ENCODE measurements at places on chromosomes 3 and 15.
A peak's percentile ranks its signal among the peaks of the same experiment; 100 is the strongest.

- no peak for DNase-seq
These were observed 125.3 kb upstream of the BNIP2 start for GRCh38 chr15:59814409-59814808.

DNA sequence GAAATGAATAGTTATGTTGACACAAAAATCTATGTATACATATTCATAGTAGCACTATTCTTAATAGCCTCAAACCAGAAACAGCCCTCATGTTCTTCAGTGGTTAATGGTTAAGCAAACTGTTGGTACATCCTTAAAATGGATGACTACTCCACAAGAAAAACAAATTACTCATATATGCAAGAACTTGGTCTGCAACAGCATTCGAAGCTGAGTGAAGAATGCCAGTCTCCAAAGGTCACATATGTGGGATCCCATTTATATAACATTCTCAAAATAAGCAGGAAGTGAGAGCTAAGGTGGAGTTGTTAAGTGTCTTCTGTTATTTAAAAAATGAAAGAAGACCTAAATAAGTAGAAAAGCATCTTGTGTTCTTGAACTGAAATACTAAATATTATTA lies 365.7 kb downstream of the GABRG3 start:
- no peak for DNase-seq

DNA sequence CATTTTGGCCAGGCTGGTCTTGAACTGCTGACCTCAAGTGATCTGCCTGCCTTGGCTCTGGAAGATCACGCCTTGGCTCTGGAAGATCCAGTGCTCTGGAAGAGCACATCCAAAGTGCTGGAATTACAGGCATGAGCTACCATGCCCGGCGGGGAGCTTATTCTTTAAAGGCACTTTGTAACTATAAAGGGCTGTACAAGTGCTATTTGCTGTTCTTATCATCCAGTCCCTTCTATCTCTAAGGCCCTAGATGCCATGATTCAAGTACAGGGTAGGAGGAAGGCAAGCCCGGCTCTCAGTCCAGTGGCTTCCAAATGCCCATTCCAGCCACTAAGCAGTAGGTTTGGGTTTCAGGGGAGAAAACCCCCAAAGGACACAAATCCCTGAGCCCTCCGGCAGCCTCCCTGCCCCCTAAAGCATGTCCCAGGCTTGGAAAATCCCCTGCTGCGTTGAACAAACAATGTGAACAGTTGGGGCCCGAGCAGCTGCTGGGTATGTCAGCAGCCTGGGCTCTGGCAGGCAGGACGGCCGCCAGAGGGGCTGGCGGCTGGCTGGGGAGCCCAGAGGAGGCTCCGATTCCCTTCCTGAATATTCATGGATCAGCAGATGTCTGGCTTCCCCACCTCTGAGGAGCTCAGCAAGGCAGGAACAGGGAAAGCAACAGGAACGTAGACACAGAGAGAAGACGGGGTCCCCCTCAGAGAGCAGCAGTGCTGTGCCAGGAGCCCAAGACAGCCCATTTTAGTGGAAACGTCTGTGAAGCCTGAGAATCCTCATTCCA lies 7.7 kb downstream of the IGDCC4 start:
- DNase-seq: peak; percentile 15

DNA sequence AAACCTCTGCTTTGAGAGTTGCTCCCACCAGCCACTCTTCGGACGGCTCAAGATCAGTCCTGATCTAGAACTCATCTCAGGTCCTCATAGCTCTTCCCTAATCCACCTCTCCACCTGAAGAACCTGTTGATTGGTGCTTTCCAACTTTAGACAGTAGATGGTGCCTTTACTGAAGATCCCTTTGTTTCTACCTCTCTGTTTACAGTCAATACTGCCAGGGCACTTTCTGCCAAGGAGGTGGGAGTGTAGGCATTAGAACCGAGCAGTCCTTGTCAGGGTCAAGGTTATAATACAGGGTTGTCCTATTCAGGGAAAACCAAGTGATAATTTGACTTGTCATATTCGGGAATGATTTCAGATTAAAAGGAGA lies 1.2 kb downstream of the CGNL1 start:
- DNase-seq: no peak

- no peak for DNase-seq
These were observed 269.4 kb downstream of the GBE1 start for GRCh38 chr3:81492040-81492439.

Data from NCI-H187 treated with DMSO at 0.1 percent for 48 hours (cell line).